ENCODE measurements at places on chromosomes 4 and X.

GRCh38 chr4:136390824-136391223 lies 1141.5 kb downstream of the PCDH18 start:
- no peak for DNase-seq

GRCh38 chrX:136933611-136934145 lies 53.2 kb upstream of the RBMX start:
- no peak for DNase-seq

GRCh38 chrX:2316534-2316933 lies 184.2 kb downstream of the DHRSX start:
- no peak for DNase-seq

GRCh38 chr4:56575820-56576429 lies 70.3 kb downstream of the ARL9 start:
- DNase-seq: peak; percentile 32

DNA sequence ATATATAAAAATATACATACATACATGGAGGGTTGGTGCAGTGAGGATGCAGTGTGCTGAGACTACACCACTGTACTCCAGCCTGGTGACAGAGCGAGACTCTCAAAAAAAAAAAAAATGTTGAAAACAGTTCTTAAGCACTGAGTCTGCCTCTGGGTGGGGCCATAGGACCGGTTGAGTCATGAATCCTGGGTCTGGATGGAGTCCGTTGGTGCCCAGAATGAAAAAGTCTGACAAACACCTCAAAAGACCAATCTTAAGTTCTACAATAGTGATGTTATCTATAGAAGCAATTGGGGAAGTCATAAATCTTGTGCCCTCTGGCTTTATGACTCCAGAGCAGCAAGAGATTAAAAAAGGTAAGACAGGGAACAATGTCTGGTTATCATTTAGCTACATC lies 70.4 kb downstream of the FGFBP1 start:
- DNase-seq: no peak

GRCh38 chrX:148333989-148334388 lies 166.4 kb upstream of the AFF2 start:
- DNase-seq: peak; percentile 14

DNA sequence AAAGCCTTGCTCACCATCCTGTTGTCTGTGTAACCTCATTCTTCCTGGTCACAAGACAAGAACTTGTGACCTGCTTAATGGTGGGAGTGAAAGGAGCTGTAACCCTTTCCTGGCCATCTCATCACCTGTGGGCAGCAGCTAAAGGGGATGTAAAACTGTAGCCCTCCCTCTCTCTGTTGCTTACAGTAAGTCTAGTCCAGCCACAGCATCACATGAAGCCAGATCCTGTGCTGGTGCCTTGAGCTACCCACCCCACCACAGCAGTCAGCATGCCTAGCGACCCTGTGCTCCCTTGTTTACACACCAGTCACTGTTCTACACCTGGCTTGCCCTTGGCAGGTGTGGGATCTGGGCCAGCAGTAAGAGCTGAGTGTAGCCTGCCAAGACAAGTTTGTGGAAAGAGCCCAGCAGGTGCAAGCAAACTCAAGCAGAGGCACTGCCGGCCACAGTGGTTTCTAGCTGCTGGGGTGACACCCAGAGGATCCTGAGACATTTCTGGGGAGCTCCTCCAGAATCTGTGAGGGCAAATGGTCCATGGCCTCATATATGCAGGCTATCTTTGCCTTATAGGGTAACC lies 41.0 kb downstream of the UGT2B28 start:
- no peak for DNase-seq

DNA sequence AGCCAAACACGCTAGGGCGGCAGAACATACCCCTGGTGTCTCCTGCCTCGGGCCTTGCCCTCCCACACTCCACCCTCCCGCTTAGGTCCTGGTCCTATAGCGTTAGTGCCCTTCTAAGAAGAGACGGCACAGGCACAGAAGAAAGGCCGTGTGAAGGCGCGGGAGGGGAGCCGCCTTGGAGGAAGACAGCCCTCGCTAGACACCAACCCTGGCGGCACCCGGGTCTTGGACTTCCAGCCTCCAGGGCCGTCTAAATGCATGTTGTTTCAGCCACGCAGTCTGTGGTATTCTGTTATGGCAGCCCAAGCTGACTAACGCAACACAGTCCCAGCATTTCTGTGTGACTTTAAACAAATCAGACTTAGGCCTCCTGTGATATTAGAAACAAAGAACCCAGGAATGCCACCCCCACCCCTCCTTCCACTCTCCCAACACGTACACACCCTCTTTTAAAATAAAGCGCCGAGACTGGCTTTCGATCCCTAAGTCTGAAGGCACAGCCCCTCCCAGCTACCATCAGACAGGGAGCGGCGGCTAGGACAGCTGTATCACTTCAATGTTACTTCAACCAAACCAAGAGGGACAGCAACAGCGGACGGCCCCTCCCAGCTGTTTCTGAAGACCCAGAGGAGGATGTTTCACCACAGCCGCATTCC lies 128.0 kb downstream of the AFAP1 start:
- DNase-seq: no peak

DNA sequence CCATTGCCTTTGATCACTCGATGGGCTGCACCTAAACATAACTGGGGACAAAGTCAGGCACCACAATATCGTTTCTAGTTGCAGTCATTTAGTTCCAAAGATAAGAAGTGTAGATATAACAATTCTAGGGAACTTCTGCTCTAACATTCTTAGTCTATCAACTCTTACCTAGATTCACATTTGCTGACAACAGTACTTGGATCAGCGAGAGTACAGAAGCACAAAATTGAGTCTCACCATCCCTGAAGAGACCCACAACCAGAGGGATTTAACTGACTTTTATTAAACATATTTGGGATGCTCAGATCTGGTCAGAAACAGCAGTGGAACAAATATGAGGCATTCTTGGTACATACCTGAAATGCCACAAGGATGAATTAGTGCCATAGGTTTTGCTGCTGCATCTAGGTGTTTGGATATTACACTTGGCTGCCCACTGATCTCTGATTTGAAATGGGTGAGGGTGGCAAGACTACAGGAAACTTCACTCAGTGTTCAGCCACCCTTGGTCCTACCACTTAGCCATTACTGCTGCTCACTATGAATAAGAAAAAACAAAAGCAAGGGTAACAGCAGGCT lies 28.9 kb upstream of the HUWE1 start:
- peak; percentile 27 for DNase-seq

DNA sequence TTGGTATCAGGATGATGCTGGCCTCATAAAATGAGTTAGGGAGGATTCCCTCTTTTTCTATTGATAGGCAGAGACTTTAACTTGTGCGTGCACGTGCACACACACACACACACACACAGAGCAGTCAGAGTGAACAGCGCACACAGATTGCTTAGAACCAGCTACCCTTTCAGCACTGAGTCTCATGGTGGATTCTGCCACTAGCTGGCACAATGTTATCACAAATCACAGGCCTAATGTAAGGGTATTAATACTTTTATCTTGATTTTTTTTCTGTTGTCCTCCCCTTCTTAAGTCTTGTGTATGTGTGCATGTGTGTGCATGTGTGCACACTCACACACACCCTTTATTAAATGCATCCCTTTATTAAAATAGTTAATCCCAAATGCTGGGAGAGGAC lies 53.2 kb downstream of the HADH start:
- DNase-seq: no peak

- DNase-seq: no peak
These were observed 63.6 kb downstream of the CLNK start for GRCh38 chr4:10620935-10621488.

DNA sequence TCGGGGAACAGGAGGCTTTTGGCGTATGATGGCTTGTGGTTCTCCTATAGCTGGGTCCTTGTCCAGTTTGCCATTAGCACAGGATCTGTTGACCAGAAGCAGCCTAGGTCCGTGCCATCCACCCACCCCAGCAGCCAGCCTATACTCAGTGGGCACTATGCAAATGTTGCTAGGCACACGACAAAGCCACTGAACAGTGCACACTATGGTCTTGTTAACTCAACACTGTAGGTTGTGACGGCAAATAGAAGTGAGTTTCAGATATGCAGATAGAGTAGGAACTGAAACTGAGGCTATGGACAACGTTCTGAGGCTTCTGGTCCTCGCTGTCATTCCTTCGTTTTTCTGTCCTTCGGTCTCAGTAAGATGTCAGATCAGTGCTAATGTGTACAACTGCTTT lies 541.3 kb upstream of the TENM3 start:
- DNase-seq: no peak

DNA sequence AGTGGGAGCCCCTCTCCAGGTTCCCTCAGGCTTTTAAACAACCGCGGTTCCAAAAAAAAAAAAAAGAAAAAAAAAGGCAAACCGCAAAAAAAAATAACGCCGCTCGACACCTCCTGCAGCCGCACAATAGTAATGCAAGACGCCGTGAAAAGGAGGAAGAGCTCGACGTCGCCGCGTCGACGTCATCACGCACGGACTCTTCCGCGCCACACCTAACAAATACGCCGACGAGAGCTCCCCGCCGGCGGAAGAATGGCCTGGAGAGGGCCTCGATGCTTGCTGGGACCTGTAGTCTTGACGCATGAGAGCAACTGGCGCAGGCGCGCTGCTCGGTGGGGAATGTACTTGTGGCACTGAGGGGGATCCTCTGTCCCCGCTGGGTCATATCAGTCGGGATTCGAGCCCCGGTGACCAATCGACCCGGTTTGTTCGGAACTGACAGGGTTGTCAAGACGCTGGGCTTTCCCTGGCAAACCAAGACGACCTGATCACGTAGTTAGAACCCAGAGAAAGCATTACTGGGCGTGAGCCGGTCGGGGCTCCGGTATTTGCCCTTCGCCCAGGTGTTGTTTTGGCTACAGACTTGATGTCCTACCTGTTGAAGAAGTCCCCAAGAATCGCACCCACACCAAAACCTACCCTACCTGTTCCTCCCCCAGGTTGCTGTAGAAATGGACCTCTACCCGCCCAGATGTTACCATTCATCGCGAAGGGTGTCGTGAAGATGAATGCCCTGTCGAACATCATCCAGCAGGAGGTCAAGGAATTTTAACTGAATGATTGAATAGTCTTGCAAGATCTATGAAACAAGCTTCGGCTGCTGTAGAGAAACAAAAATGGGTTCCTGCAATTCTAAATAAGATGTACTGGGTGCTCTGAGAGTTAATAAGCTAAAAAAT lies at the start of gene CBR4:
Gene CBR4, minus strand, starts transcription at position 131 of the 899 bp plus-strand sequence. CDS start 166 bp downstream, outside the sequence.
- peak; percentile 97 for DNase-seq

- DNase-seq: no peak
These were observed 244.7 kb downstream of the PACRGL start for GRCh38 chr4:20944961-20945360.

GRCh38 chr4:92035666-92036065 lies 268.1 kb upstream of the GRID2 start:
- DNase-seq: no peak

DNA sequence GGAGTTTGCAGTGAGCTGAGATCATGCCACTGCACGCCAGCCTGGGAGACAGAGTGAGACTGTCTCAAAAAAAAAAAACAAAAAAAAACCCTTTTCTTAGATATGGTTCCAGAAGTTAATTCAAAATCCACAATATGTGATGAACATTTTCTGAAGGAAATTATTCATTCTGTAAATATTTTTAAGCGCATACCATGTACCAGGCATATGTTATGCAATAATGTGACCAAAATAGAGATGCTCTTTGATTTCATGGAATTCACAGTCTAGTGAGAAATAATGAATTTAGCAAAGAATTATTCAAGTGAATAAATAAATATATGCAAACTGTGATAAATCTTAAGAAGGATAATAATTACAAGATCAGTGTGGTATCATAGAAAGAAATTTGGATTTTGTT lies 174.7 kb downstream of the GC start:
- DNase-seq: no peak

- DNase-seq: no peak
These were observed 114.8 kb downstream of the FANCB start for GRCh38 chrX:14758029-14758491.

- no peak for DNase-seq
These were observed 323.1 kb downstream of the GBA3 start for GRCh38 chr4:23015821-23016220.

DNA sequence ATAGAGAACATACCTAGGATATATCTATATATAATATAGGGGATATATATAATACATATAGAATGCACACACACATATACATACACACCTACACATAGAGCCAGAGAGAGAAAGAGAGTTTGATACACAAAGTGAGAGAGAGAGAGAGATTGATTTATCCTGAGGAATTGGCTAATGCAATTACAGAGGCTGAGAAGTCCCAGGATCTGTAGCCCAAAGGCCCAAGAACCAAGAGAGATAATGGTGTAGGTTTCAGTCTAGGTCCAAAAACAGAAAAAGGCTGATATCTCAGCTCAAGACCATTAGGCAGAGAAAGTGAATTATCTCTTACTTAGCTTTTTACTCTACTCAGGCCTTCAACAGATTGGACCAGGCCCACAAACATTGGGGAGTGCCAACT lies 715.0 kb upstream of the LCORL start:
- DNase-seq: no peak

DNA sequence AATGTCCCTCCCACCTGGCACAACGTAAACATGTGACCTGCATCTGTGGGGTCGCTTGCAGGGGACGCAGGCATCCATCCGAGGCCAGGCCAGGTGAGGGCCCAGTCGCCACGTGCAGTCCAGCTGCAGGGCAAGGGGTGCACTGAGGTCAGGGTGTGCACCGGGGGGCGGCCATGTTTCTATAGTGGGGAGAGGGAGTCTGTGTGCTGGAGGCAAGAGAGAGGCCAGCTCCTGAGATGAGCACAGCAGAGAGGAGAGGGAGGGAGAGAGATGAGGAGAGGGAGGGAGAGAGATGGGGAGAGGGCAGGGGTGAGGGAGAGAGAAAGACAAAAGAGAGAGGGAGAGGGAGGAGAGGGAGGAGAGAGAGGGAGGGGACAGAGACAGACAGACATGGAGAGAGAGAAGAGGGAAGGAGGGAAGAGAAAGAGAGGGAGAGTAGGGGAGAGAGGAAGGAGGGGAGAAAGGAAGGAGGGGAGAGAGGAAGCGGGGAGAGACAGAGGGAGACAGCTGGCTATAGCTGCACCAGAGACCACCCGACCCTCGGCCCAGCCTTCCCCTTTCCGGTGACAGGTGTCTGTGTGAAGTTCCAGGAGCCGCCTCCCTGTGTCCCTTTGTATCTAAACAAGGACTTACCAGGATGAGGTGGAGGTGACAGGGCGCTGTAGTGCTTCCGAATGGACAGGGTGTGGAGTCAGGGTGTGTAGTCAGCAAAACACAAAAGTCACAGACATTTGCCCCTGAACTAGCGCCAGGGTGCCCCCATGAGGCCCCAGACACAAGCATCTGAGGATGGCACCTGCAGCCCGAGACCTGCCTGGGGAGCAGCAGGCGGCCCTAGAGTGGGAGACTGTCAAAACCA lies 68.7 kb downstream of the ADRA2C start:
- DNase-seq: no peak

- DNase-seq: peak; percentile 22
These were observed 76.9 kb downstream of the CAMK2D start for GRCh38 chr4:113684534-113685091.

- DNase-seq: no peak
These were observed 1047.2 kb downstream of the GLUD2 start for GRCh38 chrX:122094611-122095010.

DNA sequence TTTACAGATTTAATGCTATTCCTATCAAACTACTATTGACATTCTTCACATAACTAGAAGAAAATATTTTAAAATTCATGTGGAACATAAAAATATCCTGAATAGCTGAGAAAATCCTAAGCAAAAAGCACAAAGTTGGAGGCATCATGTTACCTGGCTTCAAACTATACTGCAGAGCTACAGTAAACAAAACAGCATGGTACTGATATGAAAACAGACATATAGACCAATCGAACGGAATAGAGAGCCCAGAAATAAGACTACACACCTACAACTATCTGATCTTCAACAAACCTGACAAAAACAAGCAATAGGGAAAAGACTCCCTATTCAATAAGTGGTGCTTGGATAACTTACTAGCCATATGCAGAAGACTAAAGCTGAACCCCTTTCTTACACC lies 273.4 kb upstream of the GRIA3 start:
- DNase-seq: no peak
